ENCODE measurements at places on chromosomes 13 and 19.

DNA sequence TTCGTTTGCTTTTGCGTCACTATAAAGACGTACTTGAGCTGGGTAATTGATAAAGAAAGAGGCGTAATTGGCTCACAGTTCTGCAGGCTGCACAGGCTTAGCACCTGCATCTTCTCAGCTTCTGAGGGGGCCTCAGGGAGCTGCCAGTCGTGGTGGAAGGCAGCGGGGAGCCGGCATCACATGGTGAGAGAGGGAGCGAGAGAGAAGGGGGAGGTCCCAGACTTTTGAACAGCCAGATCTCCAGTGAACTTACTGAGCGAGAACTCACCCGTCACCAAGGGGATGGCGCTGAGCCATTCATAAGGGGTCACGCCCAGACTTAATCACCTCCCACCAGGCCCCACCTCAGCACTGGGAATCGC lies 58.7 kb upstream of the F7 start:
- DNase-seq, result no peak

DNA sequence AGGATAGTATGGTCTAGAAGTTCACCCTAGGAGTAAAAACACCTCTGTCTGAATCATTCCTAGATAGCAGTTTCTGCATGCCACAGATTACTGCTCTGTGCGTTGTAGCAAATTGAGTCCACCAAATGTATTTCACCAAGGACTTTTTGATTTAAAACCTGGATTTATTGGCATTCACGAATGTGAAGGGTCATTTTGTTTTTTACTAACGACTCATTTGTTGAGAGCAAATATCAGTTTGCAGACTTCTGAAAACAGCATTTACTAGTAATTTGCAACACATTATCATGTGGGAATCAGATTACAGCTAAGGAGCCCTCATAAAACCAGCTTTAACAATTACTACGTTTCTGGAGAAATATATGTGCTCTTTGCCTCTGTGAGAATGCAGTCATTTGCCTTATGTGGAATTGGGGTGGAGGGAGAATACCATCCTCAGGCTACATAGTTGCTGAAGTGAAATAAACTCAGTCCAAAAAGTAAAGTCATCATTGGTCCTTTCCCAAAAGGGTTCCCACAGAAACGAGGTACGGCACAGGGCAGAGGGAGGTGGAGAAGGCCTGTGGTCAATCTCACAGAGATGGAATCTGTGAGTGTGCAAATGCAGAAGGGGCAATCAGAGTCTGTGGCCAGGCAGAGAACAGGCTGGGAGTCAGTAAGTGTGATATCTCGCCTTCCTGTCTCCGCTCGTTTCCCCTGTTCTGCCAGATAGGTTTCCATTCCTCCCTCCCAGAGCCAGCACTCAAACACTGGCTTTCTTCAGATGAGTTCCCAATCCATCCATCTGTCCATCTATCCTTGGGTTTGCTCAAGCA lies 63.1 kb downstream of the DLEU7 start:
- no peak for DNase-seq

GRCh38 chr19:51333836-51334460 lies 8.0 kb downstream of the VSIG10L start:
- peak; percentile 45 for DNase-seq

GRCh38 chr13:30799356-30799824 lies 64.0 kb downstream of the ALOX5AP start:
- no peak for DNase-seq

- DNase-seq, result no peak
Observed at GRCh38 chr13:110282316-110282841, 24.6 kb downstream of the COL4A1 start.

DNA sequence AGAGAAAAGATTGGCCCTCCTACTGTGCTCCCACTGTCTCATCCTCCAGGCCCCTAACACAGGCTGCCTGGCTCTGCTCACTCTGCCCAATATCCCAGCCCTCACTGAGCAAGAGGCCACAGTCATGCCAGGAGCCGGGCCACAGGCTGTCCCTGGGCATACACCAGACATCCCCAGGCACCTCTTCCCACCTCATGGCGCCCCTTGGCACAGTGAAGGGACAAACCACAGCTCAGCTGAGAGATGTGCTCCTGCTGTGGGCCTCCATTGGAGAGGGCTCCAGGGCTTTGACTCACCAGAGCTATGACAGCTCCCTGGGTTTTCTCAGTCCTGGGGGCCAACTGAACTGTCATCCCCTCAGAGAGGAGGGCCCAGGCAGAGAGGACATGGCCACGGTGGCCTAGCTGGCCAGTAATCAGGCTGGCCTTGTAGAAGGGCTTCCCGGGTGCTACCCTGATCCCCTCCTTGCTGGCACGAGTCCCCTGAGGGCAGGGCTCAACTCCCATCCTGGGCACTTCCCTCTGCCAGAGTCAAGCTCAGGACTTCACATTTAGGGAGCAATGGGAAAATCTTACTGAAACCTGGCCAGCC lies 220.9 kb downstream of the TUBA3C start:
- DNase-seq, result no peak

DNA sequence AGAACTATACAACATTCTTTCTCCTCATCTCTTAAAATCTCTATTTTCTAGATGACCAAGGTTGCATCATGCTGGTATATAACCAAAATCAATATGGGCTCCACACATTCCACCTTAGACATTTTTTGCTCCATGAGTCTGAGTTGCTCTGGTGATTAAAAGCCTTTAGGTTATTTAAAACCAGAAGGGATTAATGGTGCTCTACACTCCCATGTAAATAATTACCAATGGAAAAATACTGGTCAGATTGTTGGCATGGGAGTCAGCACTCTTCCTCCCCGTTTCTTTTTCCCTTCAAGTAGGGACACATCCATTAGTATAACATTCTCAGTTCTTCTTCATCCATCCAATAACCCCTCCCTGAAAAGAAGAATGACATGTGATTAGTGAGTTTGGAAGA lies 747.7 kb downstream of the PCDH17 start:
- DNase-seq, result no peak

DNA sequence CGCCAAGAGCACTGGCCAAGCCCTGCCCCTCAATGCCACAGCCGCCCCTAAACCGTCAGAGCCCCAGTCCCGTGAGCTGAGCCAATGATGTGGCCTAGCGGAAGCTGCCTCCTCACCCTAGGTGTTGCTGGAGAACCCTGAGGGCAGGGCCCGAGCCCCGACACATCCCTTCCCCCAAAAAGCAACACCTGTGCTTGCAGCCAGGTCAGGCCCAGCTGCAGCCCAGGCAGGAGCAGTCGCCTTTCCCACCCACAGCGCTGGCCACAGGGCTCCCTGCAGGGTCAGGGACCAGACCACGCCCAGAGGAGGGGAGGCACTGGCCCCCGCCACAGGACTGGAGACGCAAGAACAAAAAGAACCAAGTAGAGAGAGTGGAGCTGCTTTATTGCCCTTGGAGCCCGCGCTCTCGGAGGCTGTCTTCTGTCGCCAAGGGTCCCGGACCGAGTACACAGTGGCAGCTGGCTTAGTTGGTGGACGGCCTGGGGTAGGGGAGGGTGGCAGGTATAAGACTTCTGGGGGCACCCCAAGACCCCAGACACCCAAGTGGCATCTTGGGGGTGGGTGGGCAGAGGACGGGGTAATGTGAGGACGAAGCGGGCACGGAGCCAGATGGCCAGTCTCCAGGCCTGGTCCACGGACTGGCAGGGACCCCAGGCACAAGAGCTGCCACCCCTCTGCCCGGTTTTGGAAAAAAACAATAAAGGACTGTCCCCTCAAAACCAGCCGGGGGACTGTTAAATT lies 3.3 kb downstream of the P2RY11 start:
- no peak for DNase-seq

DNA sequence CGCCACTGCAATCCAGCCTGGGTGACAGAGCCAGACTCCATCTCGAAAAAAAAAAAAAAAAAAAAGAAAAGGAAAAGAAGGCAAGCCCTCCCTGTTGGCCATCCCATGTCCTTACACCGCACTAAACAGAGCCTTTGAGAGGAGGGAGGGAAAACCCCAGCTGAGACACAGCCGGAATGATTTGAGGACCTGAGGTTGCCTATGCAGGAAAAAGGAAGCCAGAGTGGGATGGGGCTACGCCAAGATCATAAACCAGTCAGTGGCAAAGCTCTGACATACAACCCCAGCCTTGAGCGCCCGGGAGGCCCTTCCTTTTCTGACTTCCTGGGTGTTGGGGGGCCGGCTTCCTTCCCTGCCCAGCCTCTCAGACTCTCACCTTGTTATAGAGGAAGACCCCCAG lies 12.5 kb upstream of the CHERP start:
- DNase-seq, result no peak
